ENCODE measurements at places on chromosomes 2 and 18.

GRCh38 chr2:154709215-154709614 lies 10.7 kb downstream of the KCNJ3 start:
- DNase-seq: no peak

- no peak for DNase-seq
These were observed 97.5 kb upstream of the CTAGE1 start for GRCh38 chr18:22515250-22515649.

DNA sequence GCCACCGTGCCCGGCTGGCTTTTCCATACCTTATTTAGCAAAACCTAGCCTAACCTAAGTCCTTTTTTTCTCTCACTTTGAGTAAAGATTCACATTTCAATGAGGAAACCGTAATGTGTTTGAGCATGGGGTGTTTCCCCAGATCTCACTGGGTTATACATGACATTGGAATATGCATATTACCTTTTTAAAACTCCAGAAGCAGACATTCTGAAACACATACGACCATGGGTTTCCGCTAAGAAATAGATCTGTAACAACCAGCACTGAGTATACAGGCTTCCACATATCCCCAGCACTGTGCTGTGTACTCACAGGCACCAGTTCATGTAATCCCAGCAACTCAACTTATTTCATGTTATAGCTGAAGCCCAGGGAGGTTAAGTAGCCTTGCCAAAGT lies 41.0 kb upstream of the FOSL2 start:
- no peak for DNase-seq

GRCh38 chr18:38174594-38174993 lies 609.0 kb upstream of the CELF4 start:
- DNase-seq: no peak

- peak; percentile 54 for DNase-seq
These were observed 168.2 kb downstream of the KCNS3 start for GRCh38 chr2:18046558-18047212.

- no peak for DNase-seq
These were observed 258.3 kb downstream of the PRKCE start for GRCh38 chr2:45909677-45910191.
